NCI-H2081 (cell line): ENCODE measurements at places on chromosomes 5 and 9.

DNA sequence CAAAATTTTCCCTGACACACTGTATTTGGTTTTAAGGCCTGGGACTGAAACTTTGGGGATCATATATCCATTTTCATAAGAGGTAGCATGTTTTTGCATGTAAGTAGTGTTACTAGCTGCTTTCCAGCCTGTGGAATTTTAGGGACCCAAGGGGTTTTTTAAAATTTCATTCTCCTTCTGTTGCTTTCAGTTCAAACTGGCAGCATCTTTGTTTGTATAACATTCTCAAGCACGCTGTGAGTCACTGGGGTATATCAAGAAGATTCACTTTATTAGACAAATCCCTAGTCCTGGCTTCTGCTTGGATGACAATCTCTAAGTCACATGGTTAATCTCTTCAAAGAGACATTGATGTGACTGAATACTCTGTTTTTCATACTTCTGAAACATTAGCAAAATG, 479.0 kb downstream of the CYLC2 start:
- DNase-seq: no peak

GRCh38 chr9:128007566-128008138, 26.9 kb upstream of the EEIG1 start:
- peak; percentile 14 for DNase-seq

GRCh38 chr9:6307551-6308096, 20.6 kb upstream of the TPD52L3 start:
- DNase-seq: no peak

DNA sequence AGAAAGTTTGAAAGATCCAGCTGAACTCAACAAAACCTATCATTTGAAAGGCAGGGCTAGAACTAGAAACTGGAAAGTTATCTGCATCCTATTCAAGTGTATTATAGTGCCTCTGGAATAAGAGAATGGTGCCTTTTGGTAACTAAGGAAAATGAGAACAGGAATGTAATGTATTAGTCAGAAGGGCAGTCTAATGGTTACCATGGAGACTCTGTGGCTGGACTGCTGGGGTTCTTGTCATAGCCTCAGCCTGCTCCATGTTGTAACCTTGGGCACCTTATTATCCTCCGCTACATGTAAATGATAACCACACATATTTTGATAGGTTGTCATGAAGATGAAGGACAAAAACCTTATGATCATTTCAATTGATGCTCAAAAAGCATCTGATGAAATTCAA, 24.6 kb upstream of the IFNB1 start:
- no peak for DNase-seq

- peak; percentile 15 for DNase-seq
Observed at GRCh38 chr5:36073595-36074216, 7.0 kb upstream of the UGT3A2 start.

DNA sequence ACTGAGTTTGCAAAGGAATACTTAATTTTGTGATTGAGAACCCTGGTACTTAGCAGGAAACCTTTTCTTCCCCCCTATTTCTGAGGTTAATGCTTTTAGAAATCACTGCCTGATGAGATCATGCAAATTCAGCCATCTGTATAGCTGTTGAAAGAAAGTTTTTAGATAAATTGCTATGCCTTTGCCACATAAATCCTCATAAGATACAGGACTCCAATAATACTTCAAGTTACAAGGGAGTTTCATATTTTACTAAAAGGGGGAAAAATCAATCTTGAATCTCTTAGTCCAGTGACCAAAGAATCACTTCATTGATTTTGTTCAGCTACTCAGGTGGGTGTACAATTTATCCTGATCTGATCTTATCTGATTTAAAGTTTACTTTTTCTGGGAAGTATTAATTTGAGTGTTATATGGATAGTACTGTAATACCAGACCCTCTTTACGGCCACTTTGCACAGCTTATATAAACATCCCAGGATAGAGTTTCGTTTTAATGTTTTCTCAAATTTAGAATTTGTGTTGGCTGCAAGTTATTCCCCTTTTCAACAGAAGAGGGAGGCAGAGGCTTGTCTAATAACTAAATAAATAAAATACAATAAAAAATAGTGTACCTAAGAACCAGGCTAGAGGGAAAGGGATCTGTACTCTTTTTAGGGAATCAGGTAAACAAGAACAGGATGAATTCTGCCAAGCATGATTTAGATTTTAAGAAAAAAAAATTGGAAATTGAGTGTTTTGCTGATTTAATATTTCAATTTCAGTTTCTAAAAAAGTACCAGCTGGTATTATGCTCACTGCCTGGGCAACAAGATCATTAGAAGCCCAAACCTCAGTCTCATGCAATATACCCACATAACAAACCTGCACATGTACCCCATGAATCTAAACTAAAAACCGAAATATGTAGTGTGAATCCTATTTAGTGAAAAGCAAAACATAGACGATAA, 69.1 kb downstream of the PSAT1 start:
- DNase-seq: peak; percentile 30

GRCh38 chr5:60183881-60184280, 290.4 kb upstream of the PDE4D start:
- DNase-seq: no peak

DNA sequence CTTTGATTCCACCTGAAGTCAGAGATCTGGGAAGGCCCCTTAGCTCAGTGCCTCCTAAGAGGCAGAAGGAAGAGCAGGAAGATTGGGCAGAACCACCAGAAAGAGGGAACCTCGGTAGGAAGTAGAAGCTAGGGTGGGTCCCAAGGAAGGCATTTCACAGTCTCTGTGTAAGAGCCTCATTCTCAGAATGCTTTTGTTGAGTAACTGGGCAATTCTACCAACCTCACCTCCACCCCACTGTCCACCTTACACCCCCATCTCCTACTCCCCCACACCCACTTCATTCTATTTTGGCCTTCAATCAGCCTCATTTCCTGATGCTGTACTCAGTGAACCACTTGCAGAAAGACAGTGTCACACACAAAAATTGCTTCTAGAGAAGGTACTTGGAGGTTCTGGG, 3.5 kb downstream of the HBEGF start:
- DNase-seq: no peak

- no peak for DNase-seq
Observed at GRCh38 chr9:37061768-37062167, 27.7 kb upstream of the PAX5 start.

GRCh38 chr5:153088538-153088937, 401.9 kb upstream of the GRIA1 start:
- DNase-seq: no peak

- peak; percentile 47 for DNase-seq
Observed at GRCh38 chr5:31854181-31855133, 215.5 kb downstream of the PDZD2 start.

DNA sequence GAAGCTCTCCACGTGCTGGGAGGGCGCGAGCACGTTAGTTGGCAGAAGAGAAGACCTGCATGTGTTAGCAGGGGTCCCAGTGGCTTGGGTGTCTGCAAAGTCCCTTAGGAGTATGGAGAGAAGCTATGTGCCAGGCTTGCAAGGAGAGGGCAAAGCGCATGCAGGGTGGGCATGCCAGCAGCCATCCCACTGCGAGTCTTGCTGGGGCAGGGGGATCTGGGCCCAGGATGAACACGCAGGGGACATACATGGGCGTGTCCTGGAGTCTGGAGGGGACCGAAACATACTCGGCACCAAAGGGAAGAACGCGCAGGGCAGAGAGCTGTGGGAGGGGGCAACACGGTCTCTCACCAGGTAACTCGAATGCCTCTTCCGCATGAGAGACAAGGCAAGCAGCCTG, 43.6 kb upstream of the IPPK start:
- DNase-seq: no peak

- DNase-seq: no peak
Observed at GRCh38 chr5:143600396-143601075, 197.1 kb upstream of the NR3C1 start.

- no peak for DNase-seq
Observed at GRCh38 chr9:90697808-90698207, 55.2 kb upstream of the DIRAS2 start.

DNA sequence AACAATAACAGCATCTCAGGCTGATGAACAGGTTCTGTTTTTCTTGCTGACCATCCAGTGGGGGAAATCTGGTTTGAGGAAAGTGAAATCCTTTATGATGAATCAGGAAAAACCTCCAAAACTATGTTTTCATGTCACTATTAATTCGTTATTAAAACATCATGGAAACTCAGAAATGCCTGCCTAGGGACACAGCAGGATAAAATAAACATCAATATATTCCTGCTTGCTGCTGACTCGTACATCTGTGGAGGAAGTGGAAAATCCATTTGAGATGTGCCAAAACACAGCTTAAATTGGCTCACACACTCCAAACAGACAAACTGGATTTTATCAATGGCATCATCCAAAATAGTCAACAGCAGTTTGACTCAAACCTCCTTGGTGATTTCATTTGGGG, 53.0 kb downstream of the TEK start:
- no peak for DNase-seq

DNA sequence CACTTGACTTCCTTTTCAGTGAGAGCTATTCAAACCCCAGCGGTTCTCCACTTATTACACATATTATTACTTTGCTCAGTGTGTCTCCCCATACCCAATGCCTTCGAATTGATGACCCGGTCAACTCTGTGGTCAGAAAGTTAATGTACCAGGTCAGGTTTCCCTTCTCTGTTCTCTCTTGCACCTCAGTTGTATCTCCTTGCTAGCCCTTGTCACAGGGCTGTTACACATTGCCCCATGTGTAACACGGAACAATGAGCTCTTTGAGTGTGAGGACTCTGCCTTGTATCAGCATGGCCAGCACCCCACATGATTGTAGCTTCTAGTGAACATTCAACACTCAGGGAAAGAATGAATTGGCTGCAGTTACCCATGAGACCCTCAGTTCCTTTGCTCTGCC, 73.6 kb downstream of the DOCK2 start:
- DNase-seq: no peak

DNA sequence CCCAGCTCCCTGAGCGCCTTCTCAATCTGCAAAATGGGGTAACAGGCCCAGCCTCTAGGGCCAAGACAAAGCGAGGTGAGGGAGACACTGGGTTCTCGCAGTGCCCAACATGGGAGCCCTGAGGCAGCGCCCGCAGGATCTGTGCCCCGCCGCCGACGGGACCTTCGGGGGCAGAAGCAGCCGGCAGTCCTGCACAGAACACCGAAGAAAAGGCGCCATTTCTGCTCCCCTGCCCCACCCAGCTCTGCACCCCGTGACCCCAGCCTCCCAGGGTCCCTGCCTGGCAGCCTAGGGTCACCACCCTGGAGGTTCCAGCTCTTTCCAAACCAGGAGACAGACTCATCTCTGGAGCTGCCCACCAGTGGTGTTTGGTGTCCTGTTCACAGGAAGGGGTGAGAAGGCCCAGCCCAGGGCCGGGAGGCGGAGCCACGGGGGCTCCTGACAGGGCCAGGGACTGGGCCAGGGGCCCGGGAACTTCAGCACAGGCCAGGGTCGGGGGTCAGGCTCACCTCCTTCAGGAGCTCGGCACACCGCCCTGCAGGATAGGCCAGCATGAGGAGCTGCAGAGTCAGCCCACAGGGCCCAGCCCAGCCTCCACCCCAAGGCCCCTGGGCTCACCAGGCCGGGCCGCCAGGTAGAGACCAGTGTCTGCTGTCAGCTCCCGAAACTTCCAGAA, 3.3 kb downstream of the LCN8 start:
- DNase-seq: no peak

DNA sequence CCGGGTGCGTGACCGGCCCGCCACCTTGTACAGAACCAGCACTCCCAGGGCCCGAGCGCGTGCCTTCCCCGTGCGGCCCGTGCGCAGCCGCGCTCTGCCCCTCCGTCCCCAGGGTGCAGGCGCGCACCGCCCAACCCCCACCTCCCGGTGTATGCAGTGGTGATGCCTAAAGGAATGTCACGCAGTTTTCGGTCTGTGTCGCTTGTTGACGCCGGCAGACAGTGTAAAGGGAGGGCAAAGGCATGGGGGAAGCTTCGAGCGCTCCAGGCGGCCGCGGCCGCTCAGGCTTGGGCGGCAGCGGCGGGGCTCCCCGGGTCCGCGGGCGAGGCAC, 1.3 kb downstream of the LRRC26 start:
- DNase-seq: peak; percentile 17

GRCh38 chr9:7960320-7961050, 160.9 kb upstream of the DMAC1 start:
- no peak for DNase-seq

GRCh38 chr9:116904165-116904564, 217.1 kb downstream of the TRIM32 start:
- no peak for DNase-seq

- no peak for DNase-seq
Observed at GRCh38 chr5:141883184-141883891, 5.1 kb upstream of the PCDH1 start.

- peak; percentile 78 for DNase-seq
Observed at GRCh38 chr9:14309403-14309802, 4.5 kb downstream of the NFIB start.

DNA sequence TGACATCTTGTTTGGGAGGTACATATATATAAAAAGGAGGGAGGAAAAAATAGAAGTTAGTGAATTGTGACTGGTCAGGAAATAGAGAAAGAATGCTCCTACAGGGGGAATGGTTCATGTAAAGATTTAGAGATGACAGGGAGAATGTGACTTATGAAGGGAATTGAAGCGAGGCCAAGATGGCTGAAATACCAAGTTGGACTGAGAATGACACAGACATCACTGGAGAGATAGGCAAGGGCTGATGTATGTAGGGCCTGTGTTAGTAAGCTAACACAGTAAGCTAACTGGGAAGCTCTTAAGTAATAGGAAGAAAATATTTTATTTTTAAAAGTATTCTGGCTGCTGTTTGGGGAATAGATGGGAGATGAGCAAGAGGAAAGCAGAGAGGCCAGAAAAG, 286.3 kb downstream of the NNT start:
- DNase-seq: no peak

GRCh38 chr9:86112057-86112456, 12.7 kb upstream of the GOLM1 start:
- DNase-seq: no peak

- no peak for DNase-seq
Observed at GRCh38 chr5:62259699-62260250, 46.2 kb upstream of the KIF2A start.

GRCh38 chr9:121686930-121687541, 35.6 kb downstream of the DAB2IP start:
- peak; percentile 62 for DNase-seq

- no peak for DNase-seq
Observed at GRCh38 chr5:131441184-131441583, 177.3 kb downstream of the CDC42SE2 start.

GRCh38 chr5:55749387-55749786, 11.5 kb downstream of the DDX4 start:
- no peak for DNase-seq

DNA sequence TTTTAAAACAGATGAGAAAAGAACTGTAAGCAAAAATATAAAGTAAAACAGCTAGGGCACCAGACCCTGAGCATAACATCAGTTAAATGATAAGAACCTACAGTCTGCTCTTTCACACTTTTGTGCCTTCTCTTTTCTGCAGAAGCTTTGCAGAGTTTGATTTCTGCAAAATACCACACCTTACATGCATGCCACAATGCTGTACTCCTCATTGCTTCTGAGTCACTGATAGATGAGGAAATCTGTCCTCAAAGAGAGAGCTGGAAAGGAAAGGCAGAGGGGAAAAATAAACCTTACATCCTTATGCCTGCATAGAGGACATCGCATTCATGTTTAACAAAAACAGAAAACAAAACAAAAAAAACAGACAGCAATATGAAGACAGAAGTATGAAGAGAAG, 142.9 kb downstream of the ATPSCKMT start:
- DNase-seq: no peak
